Smooth muscle cell of the pulmonary artery (primary cell): ENCODE measurements at places on chromosomes 7 and 10. TPM values are rescaled to one million over a fixed set of nuclear protein-coding genes. Genes with fewer than 3 reads are reported as not detected.

Gene VSIR
- 9.8 and 40.8 TPM in 2 replicates for total RNA-seq

Gene HELLS
- 12.2 and 14.0 TPM in 2 replicates for total RNA-seq

Gene ATRNL1
- total RNA-seq: 2.3 and 5.1 TPM in 2 replicates

Gene ZNF804B
- total RNA-seq: not detected in 2 replicates

Gene HOGA1
- 0.43 and 1.4 TPM in 2 replicates for total RNA-seq

Gene PTPN20
- total RNA-seq: 3.8 and 4.5 TPM in 2 replicates

Gene CCDC172
- total RNA-seq: not detected in 2 replicates

Gene GATA3
- not detected in 2 replicates for total RNA-seq

Gene PHYH
- total RNA-seq: 13.9 and 21.5 TPM in 2 replicates

Gene LBX1
- not detected in 2 replicates for total RNA-seq

Gene KCND2
- total RNA-seq: 0.46 and 4.9 TPM in 2 replicates

Gene CCDC136
- total RNA-seq: 6.3 and 7.5 TPM in 2 replicates
